ENCODE measurements at places on chromosomes 3 and 15. TPM values are rescaled to one million over a fixed set of nuclear protein-coding genes. Genes with fewer than 3 reads are reported as not detected.

The SPTBN5 gene
- polyA plus RNA-seq, result 2.0 TPM

The SH2D7 gene
- not detected for polyA plus RNA-seq

The ALPK3 gene
- 4.3 TPM for polyA plus RNA-seq

The PPARG gene
- polyA plus RNA-seq, result 18.6 TPM

The CELSR3 gene
- polyA plus RNA-seq, result 0.48 TPM

The WDR73 gene
- 18.5 TPM for polyA plus RNA-seq

The HSPBAP1 gene
- polyA plus RNA-seq, result 5.7 TPM

The TERC gene
- not detected for polyA plus RNA-seq

The PRR20G gene
- polyA plus RNA-seq, result not detected

The LRRC2 gene
- polyA plus RNA-seq, result 4.2 TPM

The RASL12 gene
- 85.0 TPM for polyA plus RNA-seq

The GOLGA6B gene
- 0.06 TPM for polyA plus RNA-seq

The KIF15 gene
- polyA plus RNA-seq, result 0.53 TPM

The DUOX1 gene
- 7.1 TPM for polyA plus RNA-seq

The UBP1 gene
- 53.0 TPM for polyA plus RNA-seq

The ATP13A4 gene
- polyA plus RNA-seq, result 0.19 TPM

The ZBTB20 gene
- polyA plus RNA-seq, result 1.5 TPM

The PRRT3 gene
- 2.8 TPM for polyA plus RNA-seq

The IL17RE gene
- 4.3 TPM for polyA plus RNA-seq

The HIGD2B gene
- polyA plus RNA-seq, result not detected

The PLSCR2 gene
- not detected for polyA plus RNA-seq

The CISH gene
- polyA plus RNA-seq, result 7.9 TPM

The GAP43 gene
- 5.6 TPM for polyA plus RNA-seq

The ROPN1B gene
- 0.16 TPM for polyA plus RNA-seq

The FGD5 gene
- 18.8 TPM for polyA plus RNA-seq

The OIP5 gene
- polyA plus RNA-seq, result 1.4 TPM

The CYP8B1 gene
- polyA plus RNA-seq, result 0.10 TPM

The APBA2 gene
- 4.2 TPM for polyA plus RNA-seq

The GALNT15 gene
- 121 TPM for polyA plus RNA-seq

The NR2F2 gene
- polyA plus RNA-seq, result 66.2 TPM

The PLSCR5 gene
- not detected for polyA plus RNA-seq

The GOLGA8R gene
- 1.2 TPM for polyA plus RNA-seq

The ETV5 gene
- 2.6 TPM for polyA plus RNA-seq

The LDHAL6B gene
- polyA plus RNA-seq, result not detected

The HES1 gene
- 22.6 TPM for polyA plus RNA-seq

The ALS2CL gene
- 10.6 TPM for polyA plus RNA-seq

The FEZF2 gene
- polyA plus RNA-seq, result not detected

The MASP1 gene
- 13.1 TPM for polyA plus RNA-seq

The PCYT1A gene
- polyA plus RNA-seq, result 33.2 TPM

The LRTM1 gene
- not detected for polyA plus RNA-seq

The SMCO1 gene
- not detected for polyA plus RNA-seq

The SEMA6D gene
- polyA plus RNA-seq, result 2.5 TPM

The MAP2K5 gene
- 15.4 TPM for polyA plus RNA-seq

The CSTA gene
- polyA plus RNA-seq, result 12.4 TPM

The ROBO2 gene
- 1.4 TPM for polyA plus RNA-seq

The SLC27A2 gene
- polyA plus RNA-seq, result 1.9 TPM

The EAF2 gene
- 5.5 TPM for polyA plus RNA-seq

The IGSF11 gene
- 0.99 TPM for polyA plus RNA-seq

The CCDC33 gene
- 0.25 TPM for polyA plus RNA-seq

The PATL2 gene
- 0.57 TPM for polyA plus RNA-seq

The DAZL gene
- not detected for polyA plus RNA-seq

The IFT80 gene
- polyA plus RNA-seq, result 13.1 TPM

The CRABP1 gene
- polyA plus RNA-seq, result 0.20 TPM

The KLHL6 gene
- polyA plus RNA-seq, result 0.76 TPM

The EIF2A gene
- polyA plus RNA-seq, result 63.3 TPM

The GOLGA8S gene
- 0.03 TPM for polyA plus RNA-seq

The SNURF gene
- polyA plus RNA-seq, result 66.0 TPM
